ENCODE measurements at places on chromosomes 4 and X. TPM values are rescaled to one million over a fixed set of nuclear protein-coding genes. Genes with fewer than 3 reads are reported as not detected.

DNA sequence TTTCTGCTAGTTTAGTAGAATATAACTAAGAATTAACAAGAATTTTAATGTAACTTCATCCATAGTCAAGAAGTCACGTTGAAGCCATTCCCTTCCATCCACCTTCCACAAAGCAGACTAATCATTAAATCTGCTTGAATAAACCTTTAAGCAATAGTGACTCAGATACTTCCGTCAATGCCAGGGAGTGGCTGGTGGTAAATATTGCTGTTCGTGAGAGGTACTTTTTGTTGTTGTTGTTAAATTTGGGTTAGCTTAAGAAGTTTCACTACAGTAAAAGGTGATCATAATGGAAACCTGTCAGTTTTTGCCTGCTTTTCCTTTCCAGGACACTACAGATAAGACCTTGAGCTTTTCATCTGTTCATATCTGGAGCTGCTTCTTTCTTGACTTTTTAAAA lies 316.3 kb downstream of the TMA16 start:
- DNase-seq = no peak

GRCh38 chr4:148923881-148924280 lies 481.7 kb upstream of the NR3C2 start:
- DNase-seq = no peak

GRCh38 chr4:126213996-126214395 lies 899.2 kb downstream of the FAT4 start:
- DNase-seq = no peak

DNA sequence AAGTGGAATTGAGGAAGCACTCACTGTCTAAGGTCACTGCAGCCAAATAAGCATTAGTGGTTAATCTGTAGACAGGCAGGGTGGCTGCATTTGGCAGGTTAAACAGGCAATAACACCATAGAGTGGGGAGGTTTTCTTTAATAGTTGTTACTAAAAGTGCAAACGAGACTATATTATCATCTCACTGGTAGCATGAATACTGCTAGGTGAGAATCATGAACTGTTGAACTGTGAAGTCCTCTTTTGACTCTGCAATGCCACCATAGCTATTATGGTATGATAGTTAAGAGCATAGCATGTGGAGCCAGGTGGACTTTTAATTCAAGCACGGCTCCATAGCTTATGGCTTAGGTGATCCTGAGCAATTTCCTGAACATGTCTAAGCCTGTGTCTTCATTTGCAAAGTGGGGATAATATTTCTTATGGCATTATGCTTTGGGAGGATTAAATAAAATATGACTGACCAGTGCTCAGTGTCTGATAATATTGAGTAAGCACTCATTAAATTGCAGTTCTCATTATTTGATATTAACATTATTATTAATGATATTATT lies 235.6 kb upstream of the HHIP start:
- DNase-seq = no peak

DNA sequence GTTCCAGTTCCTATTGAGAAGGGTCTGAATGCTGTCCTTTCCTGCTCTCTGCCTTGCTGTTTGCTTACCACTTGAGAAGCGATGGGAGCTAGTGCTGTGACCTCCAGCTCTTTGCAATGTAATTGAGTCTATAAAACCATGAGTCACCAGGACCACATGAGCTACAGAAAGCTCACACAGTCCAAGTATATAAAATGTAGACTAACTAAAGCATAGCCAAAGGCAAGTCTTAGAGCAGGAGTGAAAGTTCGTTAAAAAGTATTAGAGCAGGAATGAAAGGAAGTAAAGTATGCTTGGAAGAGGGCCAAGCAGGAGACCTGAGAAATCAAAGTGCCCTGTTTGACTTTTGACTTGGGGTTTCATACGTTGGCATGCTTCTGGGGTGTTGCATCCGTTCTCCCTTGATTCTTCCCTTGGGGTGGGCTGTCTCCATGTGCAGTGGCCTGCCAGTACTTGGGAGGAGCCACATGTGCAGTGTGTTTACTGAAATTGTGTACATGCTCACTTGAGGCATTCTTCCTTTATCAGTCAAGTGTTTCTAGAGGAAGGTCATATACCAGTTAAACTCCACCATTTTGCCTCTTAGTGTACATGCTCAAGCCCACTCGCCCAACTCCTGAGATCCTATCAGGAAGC lies 71.3 kb upstream of the KIT start:
- no peak for DNase-seq

DNA sequence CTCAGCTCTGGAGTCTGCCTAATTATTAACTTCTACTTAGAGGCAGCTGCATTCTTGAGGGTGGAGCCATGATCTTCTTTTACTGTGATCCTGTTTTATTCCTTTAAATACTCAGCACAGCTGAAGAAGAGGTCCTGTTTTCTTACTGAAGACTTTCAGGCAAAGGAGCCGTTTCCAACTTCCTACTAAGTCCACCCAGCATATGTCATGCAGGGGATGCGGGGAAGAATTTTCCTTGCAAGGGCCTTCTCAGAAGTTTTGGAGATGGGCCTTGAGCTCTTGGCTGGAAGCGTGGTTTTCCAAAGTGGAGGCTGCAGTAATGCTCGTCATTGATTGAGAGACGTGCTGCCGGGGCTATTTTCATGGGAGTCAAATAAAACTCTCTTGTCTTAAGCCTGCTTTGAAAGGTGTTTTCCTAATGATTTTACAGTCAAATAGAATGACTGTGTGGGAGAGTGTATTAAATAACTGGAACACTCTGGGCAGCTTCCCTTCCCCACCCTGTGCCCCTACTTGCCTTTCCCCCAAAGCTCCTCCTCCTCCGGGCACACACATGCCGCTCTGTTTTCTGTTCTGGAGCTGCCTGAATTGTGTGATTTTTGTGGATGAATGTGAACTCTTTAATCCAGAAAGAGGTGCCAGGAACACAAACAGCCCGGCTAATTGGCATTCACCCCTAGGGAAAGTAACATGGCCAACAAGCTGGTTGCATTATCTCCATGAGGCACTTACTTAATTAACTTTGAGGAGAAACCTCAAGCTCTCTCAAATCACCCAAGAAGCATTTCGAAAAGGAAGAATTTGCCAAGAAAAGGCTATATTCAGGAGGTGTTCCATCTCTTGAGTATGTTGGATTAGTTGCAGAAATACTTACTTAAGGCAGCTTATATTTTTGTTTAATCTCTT lies 28.1 kb downstream of the FGF2 start:
- no peak for DNase-seq

DNA sequence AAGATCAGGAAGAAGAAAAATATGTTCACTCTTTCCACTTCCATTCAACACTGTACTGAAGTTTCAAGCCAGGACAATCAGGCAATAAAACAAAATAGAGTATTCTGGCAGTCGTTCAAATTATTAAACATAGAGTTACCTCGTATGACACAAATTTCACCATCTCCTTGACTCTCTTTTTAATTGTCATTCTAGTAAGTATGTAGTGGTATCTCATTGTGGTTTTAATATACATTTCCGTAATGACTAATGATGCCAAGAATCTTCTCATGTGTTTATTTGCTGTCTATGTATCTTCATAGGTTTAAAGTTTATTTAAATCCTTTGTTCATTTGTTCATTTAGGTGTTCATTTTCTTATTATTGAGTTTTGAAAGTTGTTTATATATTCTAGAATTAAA lies 352.2 kb downstream of the IDS start:
- DNase-seq = no peak

GRCh38 chrX:47078129-47079043 lies at the start of gene RGN:
RGN (plus strand) TSS chrX:47078443; CDS start chrX:47081145, 2,702 bp downstream.
- DNase-seq = no peak

- no peak for DNase-seq
Measured at GRCh38 chr4:53515076-53515475, 76.2 kb downstream of the LNX1 start.

DNA sequence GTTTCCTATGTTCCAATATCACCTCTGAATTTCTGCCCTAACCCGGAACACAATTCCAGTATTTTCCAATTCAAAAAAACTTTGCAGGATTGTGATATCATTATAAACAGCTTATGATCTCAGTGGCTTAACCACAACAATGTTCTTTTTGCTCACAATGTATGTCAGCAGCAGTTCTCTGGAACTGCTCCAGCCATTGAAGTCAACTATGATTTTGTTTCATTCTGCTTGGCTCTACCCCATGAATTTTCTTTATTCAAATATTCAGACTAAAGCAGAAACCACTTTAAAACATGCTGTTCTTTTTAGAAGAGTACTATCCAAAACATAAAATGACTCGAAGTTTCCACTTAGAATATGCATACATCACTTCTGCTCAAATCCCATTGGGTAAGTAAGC lies 1611.1 kb downstream of the ARAP2 start:
- DNase-seq = no peak

GRCh38 chrX:17475449-17476217 lies 100.6 kb downstream of the NHS start:
- no peak for DNase-seq

GRCh38 chr4:24809376-24809775 lies 14.0 kb downstream of the SOD3 start:
- DNase-seq = no peak

- DNase-seq = no peak
Measured at GRCh38 chr4:107714256-107714655, 5.8 kb downstream of the PAPSS1 start.

GRCh38 chrX:2889045-2889605 lies 40.0 kb downstream of the ARSD start:
- no peak for DNase-seq

DNA sequence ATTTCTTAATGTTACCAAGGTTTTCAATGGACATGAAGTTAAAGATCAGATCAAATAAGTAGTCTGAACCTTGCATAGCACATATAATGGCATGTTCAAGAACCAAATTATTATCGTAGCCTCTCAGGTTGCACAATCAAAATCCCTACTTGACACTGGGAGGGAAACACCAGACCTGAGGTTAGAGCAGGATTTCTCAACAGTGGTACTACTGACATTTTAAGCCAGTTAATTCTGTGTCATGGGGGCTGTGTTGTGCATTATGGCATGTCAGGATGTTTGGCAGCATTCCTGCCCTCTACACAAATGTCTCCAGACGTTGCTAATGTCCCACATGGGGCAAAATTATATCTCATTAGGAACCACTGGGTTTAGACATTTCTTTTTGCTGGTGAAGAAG lies 20.8 kb downstream of the RLIM start:
- no peak for DNase-seq

DNA sequence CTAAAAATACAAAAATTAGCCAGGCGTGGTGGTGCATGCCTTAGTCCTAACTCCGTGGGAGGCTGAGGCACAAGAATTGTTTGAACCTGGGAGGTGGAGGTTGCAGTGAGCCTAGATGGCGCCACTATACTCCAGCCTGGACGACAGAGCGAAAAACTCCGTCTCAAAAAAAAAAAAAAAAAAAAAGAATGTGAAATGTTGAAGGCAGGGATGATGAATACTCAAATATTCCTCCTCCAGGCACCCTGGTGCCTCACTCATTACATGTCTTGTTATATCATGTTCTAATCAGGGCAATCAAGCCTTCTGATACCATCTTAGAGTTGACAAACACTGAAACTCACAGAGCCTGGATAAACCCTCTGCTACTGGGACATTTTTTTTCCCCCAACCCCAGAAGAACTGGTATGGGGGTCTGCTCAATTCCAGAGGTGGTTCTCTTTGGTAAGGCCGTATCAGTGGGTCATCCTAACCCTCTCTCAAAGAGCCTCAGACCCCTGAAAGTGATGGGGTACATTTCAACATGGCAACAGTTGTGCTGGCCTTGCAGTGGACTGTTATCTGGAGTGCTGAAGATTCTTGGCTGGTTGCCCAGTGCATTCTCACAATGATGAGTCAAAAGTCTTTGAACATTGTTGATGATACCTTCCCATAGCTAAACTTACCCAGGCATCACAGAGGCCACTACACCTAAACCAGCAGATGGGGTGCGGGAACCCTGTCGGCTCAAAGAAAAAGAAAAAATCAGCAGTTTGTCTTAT lies 2.4 kb upstream of the SH3KBP1 start:
- DNase-seq = no peak

DNA sequence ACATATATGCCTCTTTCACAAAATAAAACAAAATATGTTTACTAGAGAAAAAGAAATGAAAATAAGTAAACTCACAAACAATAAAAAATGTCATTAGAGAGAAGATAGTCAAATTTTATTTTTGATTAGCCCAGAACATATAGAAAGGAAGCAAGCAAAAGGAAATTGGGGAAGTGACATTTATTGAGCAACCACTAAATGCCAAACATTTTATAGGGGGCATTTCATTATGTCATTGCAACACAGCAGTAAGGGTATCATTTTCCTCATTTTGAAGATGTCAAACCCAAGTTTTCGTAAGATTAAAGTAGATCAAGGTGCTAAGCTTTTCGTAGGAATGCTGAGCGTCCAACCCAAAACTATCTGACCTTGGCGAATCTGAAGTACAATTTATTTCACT lies 1331.5 kb upstream of the PABPC4L start:
- no peak for DNase-seq

- DNase-seq = no peak
Measured at GRCh38 chr4:52212702-52213101, 161.6 kb downstream of the SPATA18 start.

DNA sequence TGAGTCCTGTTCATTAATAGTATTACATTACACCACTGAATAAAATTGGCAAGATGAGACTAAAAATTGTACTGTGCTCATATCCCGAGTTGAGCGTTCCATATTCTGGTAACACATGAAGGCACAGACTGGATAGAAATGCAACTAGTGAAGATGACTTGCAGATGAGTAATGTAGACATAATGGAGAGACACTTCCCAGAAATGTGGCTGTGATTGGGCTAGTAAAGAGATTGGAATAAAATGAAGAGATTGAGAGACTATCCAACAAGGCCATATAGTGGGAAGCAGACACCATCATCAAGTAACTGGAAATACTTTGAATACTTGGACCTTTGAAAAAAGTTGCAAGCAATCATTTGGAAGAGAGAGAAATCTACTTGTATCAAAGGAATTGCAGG lies 77.3 kb downstream of the DCAF8L1 start:
- DNase-seq = no peak

DNA sequence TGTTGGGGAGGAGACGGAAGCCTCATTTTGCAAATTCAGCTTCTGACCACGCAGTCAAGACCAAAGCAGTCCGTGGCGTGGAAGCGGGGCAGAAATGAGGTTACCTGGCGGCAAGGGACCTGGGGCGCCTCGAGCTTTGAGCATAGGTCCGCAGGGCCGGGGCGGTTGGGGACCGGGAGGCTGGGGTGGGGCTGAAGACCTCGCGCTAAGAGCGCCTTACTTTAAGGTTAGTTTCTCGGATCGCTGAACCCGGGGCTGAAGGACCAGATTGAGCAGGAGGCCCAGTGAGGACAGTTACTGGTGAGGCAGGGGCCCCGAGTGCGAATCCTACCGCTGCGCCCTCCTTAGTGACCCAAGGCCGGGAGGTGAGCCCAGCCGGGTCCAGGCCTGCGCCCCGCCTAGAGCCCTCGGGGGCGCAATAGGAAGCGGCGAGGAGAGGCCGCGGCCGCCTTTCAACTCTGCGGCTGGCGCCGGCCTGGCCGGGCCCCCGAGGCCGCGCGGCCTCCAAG lies 7.5 kb downstream of the MSX1 start:
- DNase-seq = no peak

GRCh38 chr4:123443401-123444289 lies 47.0 kb downstream of the SPRY1 start:
- no peak for DNase-seq

ZXDB gene
- polyA plus RNA-seq = 10.0 TPM

YY2 gene
- 2.1 TPM for polyA plus RNA-seq

KCNE5 gene
- polyA plus RNA-seq = 5.1 TPM

POU3F4 gene
- polyA plus RNA-seq = 6.7 TPM

XAGE1A gene
- not detected for polyA plus RNA-seq

MGAT4D gene
- polyA plus RNA-seq = not detected

RIPPLY1 gene
- 2.4 TPM for polyA plus RNA-seq

MAP7D2 gene
- polyA plus RNA-seq = 4.0 TPM

CLDN2 gene
- 78.3 TPM for polyA plus RNA-seq

CRMP1 gene
- 52.3 TPM for polyA plus RNA-seq

CTAG2 gene
- not detected for polyA plus RNA-seq

GAGE1 gene
- not detected for polyA plus RNA-seq
